ENCODE measurements at places on chromosomes 3 and 15. TPM values are rescaled to one million over a fixed set of nuclear protein-coding genes. Genes with fewer than 3 reads are reported as not detected.
A peak's percentile ranks its signal among the peaks of the same experiment; 100 is the strongest.

DNA sequence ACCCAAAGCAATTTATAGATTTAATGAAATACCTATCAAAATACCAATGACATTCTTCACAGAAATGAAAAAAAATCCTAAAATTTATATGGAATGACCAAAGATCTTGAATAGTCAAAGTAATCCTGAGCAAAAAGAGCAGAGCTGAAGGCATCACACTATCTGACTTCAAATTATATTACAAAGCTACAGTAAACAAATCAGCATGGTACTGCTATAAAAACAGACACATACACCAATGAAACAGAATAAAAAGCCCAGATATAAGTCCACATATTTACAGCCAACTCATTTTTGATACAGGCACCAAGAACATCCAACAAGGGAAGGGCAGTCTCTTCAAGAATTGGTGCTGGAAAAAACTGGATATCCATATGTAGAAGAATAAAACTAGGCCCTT, 54.9 kb upstream of the TMEM158 start:
- H3K4me3 ChIP-seq: no peak overlapping the region
- DNase-seq: no peak
- no peaks in the 10 kb centered on the region for H3K4me1 ChIP-seq
- H3K27ac ChIP-seq: no peak overlapping the region

DNA sequence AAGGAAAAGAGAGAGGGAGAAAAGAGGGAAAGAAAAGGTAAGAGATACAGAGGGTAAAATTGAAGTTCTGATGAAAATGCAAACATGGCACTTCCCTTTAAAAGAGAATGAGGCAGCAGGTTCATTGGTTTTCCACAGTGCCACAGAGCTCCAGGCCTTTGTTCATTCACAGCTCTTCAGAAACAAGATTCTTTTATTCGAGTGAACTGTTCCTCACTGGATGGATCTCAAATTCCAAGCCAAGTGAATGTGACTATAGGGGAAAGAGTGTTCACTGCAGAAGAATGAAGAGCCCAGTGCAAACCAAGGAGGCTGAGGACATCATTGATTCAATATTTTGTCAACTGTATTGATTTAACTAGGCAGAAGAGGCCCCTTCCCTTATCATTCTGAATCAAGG, 280.3 kb upstream of the PROK2 start:
- no peaks in the 10 kb centered on the region for H3K27me3 ChIP-seq
- DNase-seq: no peak
- H3K4me3 ChIP-seq: no peak overlapping the region
- no peaks in the 10 kb centered on the region for H3K4me1 ChIP-seq
- H3K36me3 ChIP-seq: no peaks in the 10 kb centered on the region
- H3K27ac ChIP-seq: no peak overlapping the region

DNA sequence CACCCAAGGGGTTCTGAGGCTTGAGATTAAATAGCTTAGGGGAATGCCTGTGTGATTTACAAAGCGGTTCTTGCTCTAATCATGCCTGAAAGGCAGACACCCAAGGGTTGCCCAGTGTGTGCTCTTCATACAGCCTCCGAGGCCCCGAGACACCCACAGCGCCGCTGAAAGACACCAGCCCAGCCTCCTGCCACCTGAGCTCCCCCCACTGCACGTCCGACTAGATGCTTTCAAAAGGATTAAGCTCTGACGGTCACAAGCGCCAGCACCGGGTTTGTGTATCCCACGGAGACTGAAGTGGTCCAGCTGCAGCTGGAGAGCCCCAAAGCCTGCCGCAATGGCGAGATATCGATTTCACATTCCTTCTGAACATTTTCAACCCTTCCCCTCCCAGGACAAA, 50.3 kb downstream of the SPATA12 start:
- H3K27ac ChIP-seq: no peak overlapping the region
- no peaks in the 10 kb centered on the region for H3K36me3 ChIP-seq
- peaks cover 6% of the 10 kb centered on the region for H3K4me1 ChIP-seq
- no peak overlapping the region for H3K4me3 ChIP-seq
- DNase-seq: no peak

DNA sequence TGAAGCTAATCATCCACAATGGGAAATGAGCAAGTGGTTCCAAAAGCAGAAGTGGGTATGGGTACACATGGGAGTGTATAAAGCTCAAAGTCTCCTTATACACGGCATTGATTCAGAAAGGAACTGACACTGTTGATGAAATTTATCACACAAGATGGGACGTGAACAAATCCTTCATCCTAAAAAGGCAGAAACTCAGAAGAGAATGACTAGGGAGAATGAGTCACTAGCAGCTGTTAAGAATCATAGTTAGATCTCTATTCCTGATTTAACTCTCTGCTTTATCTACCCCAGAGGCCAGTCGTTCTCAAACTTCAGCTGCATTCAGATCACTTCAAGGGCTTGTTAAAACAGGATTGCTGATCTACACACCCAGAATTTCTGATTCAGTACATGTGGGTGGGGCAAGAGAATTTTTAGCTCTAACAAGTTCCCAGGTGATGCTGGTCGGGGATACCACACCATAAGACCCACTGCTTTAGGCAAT, 97.7 kb upstream of the PHLDB2 start:
- H3K36me3 ChIP-seq: no peaks in the 10 kb centered on the region
- H3K4me1 ChIP-seq: no peaks in the 10 kb centered on the region
- peak overlapping the region; percentile 90 for H3K27ac ChIP-seq

- H3K4me1 ChIP-seq: no peaks in the 10 kb centered on the region
- H3K36me3 ChIP-seq: no peaks in the 10 kb centered on the region
- H3K27me3 ChIP-seq: no peaks in the 10 kb centered on the region
- H3K4me3 ChIP-seq: no peak overlapping the region
- no peak overlapping the region for H3K27ac ChIP-seq
These were observed 402.6 kb upstream of the GBE1 start for GRCh38 chr3:82163907-82164520.

The RARRES1 gene
- 208 TPM for total RNA-seq

The SLCO3A1 gene
- 5.7 TPM for total RNA-seq

The PCCB gene
- total RNA-seq: 27.0 TPM
